ENCODE measurements at places on chromosomes 11 and 22.
A peak's percentile ranks its signal among the peaks of the same experiment; 100 is the strongest.

GRCh38 chr22:41021061-41021612, 70.0 kb downstream of the RBX1 start:
- DNase-seq = no peak

DNA sequence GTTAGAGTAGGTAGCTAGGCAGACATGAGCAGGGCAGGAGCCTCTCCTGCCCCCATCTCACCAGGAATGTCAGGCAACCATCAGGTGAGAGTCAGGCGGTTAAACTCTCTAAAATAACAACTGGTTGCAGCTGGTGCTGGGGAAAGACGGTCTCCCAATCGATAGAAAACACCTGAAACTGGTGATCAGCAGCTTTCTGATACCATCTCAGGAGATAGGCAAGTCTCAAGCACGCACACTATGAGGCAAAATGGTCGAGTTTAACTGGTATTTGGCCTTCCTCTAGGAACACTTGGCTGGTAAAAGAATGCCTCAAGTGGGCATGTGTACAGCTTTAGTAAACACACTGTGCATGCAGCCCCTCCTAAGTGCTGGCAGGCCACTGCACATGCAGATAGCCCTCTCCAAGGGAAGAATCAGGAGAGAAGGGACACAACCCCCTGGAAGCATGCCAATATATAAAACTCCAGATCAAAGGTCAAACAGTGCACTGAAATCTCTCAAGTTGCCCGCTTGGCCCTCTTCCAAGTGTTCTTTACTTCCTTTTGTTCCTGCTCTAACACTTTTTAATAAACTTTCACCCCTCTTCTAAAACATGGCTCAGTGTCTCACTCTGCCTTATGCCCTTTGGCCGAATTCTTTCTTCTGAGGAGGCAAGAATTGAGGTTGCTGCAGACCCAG, 88.7 kb downstream of the USP35 start:
- no peak for DNase-seq

DNA sequence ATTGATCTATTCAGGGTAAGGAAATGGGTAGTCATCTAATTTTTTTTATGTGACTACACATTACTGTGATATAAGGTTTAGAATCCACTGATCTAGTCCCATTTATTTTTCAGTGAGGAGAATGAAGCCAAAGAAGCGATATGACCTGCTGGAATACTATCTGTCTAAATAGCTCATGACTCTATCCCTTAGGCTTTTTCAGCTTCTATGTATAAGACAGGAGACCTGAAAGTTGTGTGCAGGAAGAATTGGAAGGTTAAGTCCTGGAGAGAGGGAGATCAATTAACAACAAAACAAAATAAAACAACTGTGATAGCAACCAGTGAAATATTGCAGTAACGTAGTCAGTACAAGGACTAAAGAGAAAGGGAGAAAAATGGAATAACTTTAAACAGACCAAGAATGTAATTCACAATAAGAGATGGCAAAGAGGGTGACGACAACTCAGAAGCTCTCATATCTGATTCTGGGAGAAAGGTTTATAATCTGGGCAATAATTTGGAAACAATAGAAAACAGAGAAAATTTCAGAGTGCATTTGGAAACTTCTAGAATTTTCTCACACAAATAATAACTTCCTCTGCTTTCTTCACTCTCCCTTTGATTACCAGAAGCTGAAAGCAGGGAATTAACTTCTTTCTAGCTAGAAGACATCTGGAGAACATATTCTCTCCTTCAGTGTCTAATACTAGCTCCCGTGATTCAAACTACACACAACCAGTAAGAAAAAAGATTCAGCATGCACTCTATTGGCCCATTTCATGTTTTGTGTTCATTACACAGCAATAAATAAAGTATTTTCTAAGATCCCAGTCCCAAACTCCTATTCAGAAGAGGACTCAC, 19.2 kb upstream of the CASP12 start:
- DNase-seq = no peak

GRCh38 chr22:19808873-19809478, 45.7 kb downstream of the GNB1L start:
- no peak for DNase-seq

DNA sequence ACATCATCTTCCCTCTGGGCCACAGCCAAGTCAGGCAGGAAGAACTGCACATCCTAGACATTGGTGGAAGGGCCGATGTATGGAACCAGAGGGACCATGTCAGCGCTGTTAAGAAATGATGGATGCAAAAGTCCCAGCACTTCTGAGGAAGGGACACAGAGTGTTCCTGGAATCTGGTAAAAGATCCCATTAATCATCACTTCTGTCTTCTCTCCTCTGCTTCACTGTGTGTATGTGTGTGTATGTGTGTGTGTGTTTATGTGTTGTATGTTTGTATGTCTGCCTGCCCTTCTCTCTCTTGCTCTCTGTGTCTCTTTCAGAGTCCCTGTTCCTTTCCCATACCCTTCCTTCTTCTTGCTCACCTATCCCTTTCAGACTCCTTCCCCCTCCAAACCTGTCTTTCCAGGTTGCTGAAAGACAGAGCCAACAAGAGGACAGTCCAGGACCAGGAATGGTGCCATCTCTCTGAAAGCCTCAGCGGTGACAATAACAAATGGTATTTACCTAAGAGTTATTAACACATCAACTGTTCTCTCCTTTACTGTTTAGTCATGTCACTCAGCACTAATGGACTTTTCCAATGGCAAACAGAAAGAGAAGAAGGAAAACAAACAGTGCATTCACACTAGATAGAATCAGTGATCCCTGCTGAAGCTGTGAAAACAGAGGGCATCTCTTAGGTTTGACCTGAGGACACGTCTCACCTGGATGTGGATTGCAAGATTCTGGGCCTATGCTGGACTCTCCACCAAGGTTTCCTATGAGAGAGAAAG, 47.1 kb downstream of the EHF start:
- DNase-seq = no peak

- DNase-seq = no peak
These were observed 89.0 kb downstream of the APIP start for GRCh38 chr11:34827228-34827627.

DNA sequence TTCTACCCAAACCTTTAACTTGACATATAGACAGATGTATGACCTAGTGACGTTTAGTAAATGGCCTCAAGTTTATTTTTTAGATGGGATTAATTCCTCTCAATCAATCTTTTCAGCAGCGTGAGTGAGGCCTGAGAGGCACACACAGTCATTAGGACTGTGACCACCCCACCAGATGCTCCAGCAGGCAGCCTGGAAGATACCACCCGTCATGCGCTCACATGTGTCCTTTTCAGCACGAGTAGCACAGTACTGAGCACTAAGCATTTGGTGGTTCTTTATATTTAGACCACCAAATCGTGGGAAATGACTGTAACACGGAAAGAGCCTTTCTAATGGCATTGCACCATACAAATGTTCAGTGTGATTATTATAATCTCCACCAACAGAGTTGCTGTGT, 354.6 kb upstream of the DDI1 start:
- no peak for DNase-seq

DNA sequence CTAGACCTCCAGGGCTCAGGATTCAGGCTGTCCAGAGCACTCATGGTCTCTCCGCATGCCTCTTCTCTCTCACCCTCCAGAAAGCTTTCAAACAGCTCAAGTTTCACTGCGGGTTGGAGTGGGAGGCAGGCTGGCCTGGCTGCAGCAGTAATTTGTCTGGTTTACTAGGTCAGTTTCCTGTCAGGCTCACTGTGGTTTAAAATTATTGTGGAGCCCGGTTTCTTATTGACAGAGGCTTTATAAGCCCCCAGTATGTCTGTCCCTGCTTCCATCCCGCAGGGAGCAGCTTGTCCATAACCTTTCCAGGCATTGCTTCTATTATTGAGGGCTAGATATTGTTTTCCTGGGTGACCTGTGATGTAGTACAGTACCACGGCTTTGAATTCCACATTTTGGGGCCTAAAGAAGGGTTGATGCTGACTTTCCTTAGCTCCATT, 235.3 kb upstream of the SORL1-AS1 start:
- no peak for DNase-seq

DNA sequence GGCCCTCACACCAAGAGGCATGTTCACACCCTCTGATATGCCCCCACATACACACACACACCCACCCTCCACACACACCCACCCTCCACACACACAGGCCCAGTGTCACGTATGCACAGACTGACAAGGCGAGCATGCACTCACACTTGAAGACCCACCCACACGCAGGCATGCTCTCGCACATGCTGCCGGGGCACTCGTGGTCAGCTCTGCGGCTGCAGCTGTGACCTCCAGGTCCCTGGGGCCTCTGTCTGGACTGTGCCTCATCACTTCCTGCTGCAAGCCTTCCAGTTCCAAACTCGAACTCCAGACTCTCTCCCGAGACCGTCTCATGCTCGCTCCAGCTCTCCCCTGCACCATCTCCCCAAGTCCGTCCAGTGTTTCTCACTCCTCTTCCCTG, 9.5 kb downstream of the DCHS1 start:
- no peak for DNase-seq

GRCh38 chr22:19075404-19075803, 46.8 kb downstream of the DGCR2 start:
- no peak for DNase-seq

- DNase-seq = no peak
These were observed 7.5 kb upstream of the ST3GAL4 start for GRCh38 chr11:126347751-126348668.

DNA sequence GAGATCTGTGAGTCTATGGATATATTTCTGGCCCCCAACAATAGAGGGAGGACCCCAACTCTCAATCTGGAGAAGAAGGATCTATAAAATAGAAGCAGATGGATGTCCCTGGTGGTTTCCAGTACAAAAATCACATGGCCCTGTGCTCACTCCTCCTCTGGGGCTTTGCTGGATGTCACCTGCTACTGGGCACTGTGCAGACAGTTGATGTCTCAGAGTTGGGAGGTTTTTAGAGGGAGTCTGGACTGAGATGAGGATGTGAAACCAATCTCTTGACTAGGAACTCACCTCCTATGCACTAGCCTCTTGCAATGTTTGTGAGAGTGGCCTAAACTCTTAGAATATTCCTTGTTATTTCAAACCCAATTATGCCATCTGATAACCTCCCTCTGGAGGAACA, 107.2 kb downstream of the SCN3B start:
- no peak for DNase-seq

DNA sequence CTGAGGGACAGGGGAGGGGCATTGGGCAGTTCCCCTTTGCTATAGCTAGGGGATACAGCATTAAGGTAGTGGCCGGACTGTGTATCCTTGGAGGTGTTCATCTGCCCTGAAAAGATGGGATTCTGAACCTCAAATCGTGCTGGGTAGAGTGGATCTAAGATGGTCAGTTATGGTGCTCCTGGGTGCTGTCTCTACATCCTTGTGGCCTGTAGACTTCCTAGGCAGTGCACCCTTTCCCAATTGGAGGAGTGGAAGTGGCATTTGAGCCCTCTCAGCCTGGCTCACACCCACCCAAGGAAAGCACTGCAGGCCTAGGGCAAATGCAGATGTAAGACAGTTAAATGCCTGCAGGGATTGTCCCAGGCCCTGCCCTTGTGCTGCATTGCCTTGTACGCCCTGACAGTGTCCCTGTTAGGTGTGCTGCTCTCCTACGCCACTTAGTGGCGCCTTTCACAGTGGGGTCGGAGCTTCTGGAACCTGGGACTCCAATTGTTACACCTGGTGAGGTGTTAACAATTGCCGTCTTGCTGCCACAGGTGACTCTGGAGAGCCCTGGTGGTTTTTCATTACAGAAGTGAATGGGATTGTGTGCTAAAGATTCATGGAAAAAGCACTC, 35.0 kb downstream of the PPFIBP2 start:
- DNase-seq = peak; percentile 20

- no peak for DNase-seq
These were observed 23.8 kb upstream of the IGSF22 start for GRCh38 chr11:18749681-18750319.

DNA sequence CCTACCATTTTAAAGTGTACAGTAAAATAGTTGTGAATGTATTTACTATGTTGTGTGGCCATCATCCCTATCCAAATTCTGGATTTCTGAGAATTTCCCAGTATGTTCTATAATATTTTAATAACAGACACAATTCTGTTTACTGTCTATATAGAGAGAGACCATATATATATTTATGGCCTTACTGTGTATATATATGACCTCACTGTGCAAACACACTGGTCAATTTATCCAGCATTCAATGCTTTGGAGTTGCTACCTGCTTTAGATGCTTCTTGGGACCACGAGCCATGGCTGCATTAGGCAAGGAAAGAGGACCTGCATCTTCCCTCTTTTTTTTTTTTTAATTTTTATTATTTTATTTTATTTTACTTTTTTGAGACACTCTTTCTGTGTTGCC, 40.2 kb downstream of the SWAP70 start:
- DNase-seq = no peak

DNA sequence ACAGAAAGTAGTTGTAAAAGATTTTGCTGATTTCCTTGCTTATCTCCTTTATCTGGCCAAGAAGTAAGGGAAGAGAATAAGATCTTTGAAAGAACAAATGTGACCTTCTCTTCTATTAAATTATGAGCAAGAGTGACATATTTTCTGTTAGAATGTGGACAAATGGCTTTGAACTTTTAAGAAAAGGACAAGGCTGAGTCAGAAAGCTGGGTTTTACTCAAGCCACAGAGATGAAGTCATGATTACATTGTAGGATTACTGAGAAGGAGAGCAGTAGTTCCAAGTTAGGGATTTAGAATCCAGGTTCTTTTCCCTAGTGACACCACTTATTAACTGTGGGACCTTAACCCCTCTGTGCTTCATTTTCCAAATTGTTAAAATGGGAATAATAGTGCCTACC, 13.5 kb downstream of the CCDC90B start:
- peak; percentile 3 for DNase-seq

GRCh38 chr11:88363648-88364065, 26.1 kb upstream of the CTSC start:
- peak; percentile 38 for DNase-seq

- no peak for DNase-seq
These were observed 5.2 kb downstream of the PITPNM1 start for GRCh38 chr11:67499808-67500483.

Data from activated CD4-positive, alpha-beta T cell treated with anti-CD3 and anti-CD28 coated beads, Interleukin-2, amount 50 U/mL, for 16 hours (primary cell).